ENCODE measurements at places on chromosomes 16 and 17. TPM values are rescaled to one million over a fixed set of nuclear protein-coding genes. Genes with fewer than 3 reads are reported as not detected.

The APOH gene
- not detected for total RNA-seq

The CDRT15L2 gene
- total RNA-seq, result not detected

The KCNH4 gene
- total RNA-seq, result not detected

The FOXF1 gene
- total RNA-seq, result 2.1 TPM

The ITGB4 gene
- total RNA-seq, result 15.2 TPM

The AOC3 gene
- 0.41 TPM for total RNA-seq

Measured in A172 (cell line).